ENCODE measurements at places on chromosomes 1 and 21.

- H3K36me3 ChIP-seq, result peaks cover 1% of the 10 kb centered on the region
- H3K4me3 ChIP-seq, result no peak overlapping the region
- peak; percentile 48 for DNase-seq
- no peaks in the 10 kb centered on the region for H3K4me1 ChIP-seq
These were observed 14.3 kb upstream of the MUL1 start for GRCh38 chr1:20521960-20522861.

DNA sequence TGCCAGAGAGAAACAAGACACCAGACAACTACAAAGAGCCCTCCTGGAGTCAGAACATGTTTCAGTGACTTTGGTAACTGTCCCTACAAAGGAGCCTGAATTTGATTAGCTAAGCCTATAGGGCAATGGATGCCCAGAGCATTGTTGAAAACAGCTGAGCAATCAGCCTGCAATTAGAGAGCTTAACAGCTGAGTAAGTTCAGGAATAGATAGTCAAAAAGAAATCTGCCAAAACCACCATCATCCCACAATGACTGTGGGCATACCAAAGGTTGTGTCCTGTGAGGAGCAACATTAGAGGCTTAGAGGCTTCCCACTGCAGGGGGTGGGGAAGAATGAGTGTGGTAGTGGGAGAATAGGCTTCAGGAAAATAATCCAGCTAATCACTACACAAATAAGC, 32.1 kb downstream of the SH3BP5L start:
- H3K36me3 ChIP-seq, result peaks cover 1% of the 10 kb centered on the region
- peaks cover 23% of the 10 kb centered on the region for H3K27me3 ChIP-seq
- no peaks in the 10 kb centered on the region for H3K4me1 ChIP-seq
- H3K4me3 ChIP-seq, result no peak overlapping the region

GRCh38 chr1:190832511-190832910, 354.8 kb upstream of the BRINP3 start:
- H3K4me1 ChIP-seq, result no peaks in the 10 kb centered on the region
- H3K27me3 ChIP-seq, result no peaks in the 10 kb centered on the region
- no peak overlapping the region for H3K4me3 ChIP-seq
- H3K36me3 ChIP-seq, result no peaks in the 10 kb centered on the region
- no peak for DNase-seq

GRCh38 chr21:34593423-34593822, 21.5 kb downstream of the RCAN1 start:
- H3K4me1 ChIP-seq, result peaks cover 22% of the 10 kb centered on the region
- H3K4me3 ChIP-seq, result no peak overlapping the region
- DNase-seq, result no peak
- no peak overlapping the region for H3K27ac ChIP-seq

DNA sequence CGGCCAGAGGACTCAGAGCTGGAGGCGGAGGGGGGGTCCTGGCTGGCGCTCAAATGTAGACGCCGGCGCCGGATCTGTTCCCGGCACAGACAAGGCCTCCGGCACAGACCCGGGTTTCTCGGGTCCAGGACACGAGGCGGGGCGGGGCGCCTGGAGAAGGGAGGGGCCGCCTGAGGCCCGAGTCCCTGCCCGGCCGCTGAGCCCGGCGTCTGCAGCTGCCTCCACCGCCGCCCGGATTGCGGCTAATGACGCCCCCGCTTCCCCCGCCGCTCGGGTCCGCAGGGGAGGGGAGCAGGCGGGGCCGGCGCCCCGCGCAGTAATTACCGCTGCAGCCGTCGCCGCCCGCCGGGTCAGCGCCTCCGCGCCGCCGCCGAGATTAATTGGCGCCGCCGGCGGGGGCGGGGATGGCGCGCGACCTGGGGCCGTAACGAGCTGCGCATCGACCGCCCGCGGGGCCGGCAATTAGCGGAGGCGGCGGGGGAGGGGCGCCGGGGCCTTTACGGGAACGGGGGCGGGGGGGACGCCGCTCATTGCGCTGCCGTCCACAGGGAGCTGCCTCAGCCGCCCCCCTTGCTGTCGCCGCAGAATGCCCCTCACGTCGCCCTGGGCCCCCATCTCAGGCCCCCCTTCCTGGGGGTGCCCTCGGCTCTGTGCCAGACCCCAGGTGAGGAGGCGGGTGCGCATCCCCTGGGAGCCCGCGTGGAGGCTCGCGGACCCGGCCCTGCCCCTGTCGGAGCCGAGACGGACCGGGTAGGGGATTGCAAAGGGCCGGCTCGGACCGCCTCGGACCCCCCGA, 17.3 kb downstream of the NOC2L start:
- peaks cover 33% of the 10 kb centered on the region for H3K27me3 ChIP-seq
- H3K4me3 ChIP-seq, result peak overlapping the region; percentile 74
- peaks cover 7% of the 10 kb centered on the region for H3K36me3 ChIP-seq
- no peak for DNase-seq
- H3K27ac ChIP-seq, result no peak overlapping the region

DNA sequence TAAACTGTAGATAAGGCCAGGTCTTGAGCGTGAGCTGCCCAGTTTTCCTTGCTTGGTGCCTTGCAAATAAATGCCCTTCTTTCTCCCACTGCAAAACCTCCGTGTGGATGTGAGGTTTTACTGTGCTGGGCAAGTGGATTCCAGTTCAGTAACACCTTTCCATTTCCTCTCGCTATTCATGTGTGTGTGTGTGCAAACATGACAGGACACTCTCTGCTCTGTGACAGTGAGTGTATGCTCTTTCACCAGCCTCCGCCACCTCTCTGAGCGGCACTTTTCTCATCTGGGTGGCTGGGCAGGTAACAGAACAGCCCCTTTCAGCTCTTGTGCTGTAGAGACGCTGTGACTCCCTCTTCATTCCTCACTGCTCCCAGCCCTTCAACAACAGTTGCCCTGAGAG, 23.9 kb downstream of the CNIH3 start:
- H3K27ac ChIP-seq, result no peak overlapping the region
- H3K36me3 ChIP-seq, result no peaks in the 10 kb centered on the region
- H3K4me1 ChIP-seq, result peaks cover 10% of the 10 kb centered on the region
- no peak overlapping the region for H3K4me3 ChIP-seq

DNA sequence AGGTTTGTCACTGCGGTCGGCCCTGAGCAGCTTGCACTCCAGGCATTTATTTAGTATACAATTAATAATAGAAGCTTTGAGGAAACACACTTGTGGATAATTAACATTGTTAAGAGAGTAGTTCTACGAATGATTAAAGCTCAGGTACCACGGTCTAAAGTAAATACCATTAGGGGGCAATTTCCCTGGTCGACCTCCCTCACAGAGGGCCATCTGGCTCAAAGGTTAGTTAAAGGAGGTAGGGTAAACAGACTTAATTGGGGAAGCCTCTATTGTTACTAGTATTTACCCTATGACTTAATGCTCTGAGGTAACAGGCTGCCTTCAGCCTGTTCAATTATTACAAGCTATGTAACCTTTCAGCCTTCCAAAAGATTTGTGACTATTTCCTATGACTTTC, 122.3 kb upstream of the SLC44A3 start:
- H3K27ac ChIP-seq, result no peak overlapping the region
- no peak overlapping the region for H3K4me3 ChIP-seq
- no peak for DNase-seq

DNA sequence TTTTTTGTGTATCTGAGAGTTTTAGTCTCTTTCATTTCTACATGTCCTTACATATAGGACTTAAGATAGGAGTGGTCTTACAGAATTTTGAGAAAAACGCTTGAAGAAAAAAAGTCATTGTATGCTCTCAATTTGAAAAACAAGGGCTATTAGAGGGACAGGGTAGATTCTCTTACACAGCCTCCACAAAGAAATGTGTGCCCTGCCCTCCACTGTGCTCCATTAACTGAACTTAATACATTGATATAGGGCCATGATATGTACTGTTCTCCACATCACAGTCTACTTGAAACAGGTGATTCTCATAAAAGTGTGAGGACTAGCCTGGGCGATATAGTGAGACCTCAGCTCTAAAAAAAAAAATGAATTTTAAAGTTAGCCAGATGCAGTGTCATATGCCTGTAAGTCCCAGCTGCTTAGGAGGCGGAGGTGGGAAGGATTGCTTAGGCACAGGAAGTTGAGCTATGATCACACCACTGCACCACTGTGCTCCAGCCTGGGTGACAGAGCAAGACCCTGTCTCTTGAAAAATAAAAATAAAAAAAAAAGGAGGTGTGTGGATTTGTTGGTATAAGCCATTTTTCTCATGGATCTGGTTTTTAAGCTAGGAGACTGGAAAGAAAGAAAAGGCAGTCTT, 77.0 kb downstream of the HMCN1 start:
- DNase-seq, result no peak
- H3K27ac ChIP-seq, result no peak overlapping the region
- no peaks in the 10 kb centered on the region for H3K4me1 ChIP-seq

DNA sequence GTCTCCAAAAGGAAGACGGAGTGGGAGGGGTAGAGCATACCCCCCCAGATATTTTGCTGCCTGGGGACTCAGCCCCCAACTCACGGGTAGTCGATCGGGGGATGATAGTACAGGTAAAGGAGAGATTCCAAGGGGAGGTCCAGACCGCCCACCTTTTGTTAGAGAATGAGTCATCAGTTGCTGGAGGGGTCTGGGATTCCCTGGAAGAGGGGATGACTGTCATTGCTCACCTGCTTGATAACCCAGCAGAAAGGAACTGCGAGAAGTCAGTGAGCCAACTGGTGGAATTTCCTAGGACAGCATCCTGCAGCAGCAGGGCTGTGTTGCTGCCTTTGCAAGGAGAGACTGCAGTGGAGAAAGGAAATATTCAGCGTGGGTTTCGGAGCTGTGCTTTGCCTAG, 64.4 kb downstream of the MACF1 start:
- peaks cover 13% of the 10 kb centered on the region for H3K36me3 ChIP-seq
- no peak overlapping the region for H3K4me3 ChIP-seq
- peak overlapping the region; percentile 49 for H3K27ac ChIP-seq

All from central memory CD8-positive, alpha-beta T cell (primary cell).